ENCODE measurements at places on chromosomes 1 and 21.
A peak's percentile ranks its signal among the peaks of the same experiment; 100 is the strongest.

GRCh38 chr1:14866911-14867612 is 268.6 kb downstream of the KAZN start:
- DNase-seq, result no peak

GRCh38 chr1:248750496-248750895 is 5.1 kb downstream of the LYPD8 start:
- no peak for DNase-seq

GRCh38 chr1:1990222-1990621 is 13.4 kb downstream of the CFAP74 start:
- no peak for DNase-seq

GRCh38 chr1:99685516-99686180 is 39.7 kb downstream of the PALMD start:
- DNase-seq, result no peak

DNA sequence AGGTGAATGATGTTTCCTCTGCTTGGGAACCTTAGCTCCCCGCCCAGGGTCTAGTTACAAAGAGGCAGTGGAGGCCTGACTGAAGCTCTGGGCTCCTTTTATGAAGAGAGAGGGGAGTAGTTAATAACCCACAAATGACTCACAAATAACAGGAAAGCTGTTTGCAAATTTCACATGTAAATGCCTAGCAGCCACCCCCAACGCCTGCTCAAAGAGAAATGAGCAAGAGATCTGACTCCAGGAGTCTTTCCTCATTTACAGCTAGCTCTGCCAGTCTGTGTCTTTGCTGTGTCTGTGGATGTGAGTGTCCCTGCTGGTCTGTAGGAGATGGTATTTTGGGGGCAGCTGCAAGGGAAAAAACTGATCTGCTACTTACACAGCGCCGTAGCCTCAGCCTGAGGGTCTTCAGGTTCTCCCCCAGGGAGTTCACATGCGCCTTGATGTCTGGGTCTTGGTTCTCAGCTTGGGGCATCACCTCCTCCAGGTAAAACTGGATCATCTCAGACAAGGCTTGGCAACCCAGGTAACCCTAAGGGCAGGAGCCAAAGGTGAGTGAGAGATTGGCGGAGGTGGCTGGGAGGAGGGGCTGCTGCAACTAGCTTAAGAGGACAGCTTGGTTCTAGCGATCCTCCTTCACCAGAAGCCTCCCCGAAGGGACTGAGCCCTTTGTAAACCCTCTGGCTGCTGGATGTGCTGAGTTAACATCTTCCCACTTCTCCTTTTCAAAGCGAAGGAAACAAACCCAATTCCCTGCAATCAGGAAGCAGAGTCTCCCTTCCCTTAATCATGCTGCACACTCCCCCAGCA is at the start of gene IL19:
IL19 (plus strand) TSS at position 243 of the 807 bp plus-strand sequence. CDS start 65,890 bp downstream, outside the sequence.
- DNase-seq, result no peak

- DNase-seq, result no peak
Observed at GRCh38 chr1:58896246-58897183, 112.7 kb upstream of the JUN start.

DNA sequence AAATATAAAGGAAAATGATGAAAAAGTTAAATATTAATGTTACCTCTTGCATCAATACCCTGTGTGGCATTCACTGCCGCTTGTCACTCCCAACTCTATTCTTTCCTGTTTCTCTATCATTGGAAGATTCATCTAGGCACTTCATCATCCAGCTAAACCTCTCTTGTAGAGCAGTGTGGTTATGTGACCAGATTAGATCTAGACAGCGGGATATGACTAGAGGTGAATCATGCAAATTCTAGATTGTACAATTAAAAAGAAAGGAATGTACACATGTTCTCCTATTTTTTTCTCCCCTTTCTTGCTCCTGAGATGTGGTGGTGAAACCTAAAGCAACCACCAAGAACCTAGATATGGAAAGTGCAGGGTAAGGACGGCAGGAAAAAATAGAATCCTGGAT is 174.1 kb downstream of the LBR start:
- DNase-seq, result no peak

- DNase-seq, result no peak
Observed at GRCh38 chr1:95951371-95952102, 717.5 kb downstream of the RWDD3 start.

DNA sequence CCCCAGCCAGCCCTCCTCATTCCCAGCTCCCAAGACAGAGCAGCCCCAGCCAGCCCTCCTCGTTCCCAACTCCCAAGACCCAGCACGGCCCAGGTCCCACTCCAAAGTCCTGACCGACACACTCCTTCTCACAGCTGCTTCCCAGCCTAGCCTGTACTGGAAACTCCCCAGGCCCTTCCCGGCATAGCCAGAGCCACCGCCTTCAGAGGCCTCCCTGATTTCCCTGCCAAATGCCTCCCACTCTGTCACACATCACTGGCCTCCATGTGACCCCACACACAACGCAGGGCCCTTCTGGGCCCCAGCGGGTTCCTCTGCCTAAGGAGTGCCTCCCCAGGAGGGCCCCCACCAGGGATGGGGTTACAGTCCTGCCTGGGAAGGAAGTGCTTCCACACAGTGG is 2.8 kb downstream of the UBE2J2 start:
- DNase-seq, result no peak

GRCh38 chr1:221782477-221782876 is 40.6 kb upstream of the DUSP10 start:
- no peak for DNase-seq

- DNase-seq, result no peak
Observed at GRCh38 chr1:24364975-24365678, 46.0 kb downstream of the GRHL3 start.

DNA sequence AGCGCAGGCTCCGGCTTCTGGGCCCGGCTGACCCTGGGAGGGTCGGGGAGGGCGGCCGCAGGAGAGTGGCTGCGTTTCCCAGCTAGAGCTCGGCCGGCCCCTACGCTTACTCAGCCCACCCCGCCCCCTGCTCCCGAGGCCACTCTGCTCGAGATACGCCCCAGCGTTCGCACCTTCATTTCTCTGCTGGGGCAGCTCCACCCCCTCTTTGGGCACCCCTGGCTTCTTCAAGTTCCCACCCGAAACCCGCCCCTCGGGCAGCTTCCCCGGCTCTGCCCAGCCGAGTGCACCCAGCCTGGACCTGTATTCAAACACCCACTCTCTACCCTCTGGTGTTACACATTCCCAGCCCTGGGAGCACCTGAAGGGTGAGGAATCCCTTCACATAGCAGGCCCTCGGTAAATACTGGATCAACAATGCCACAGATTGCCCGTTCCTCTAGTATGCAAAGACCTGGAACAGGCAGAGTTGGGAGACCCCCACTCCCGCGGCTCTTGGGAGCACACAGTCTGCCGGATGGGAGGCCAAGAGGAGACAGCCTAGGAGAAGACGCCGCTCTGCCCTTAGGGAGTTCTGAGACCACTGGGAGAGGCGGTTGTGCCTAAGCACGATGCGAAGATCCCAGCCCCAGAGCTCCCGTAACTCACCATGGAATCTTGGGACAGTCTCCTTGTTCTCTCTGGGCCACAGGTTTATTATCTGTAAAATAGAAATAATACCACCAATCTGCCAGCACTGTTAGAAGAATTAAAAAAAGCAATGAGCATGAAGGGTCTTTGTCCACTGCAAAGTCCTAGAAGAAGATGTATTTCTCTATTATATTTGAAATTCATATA is 566 bp upstream of the PAQR7 start:
- no peak for DNase-seq

GRCh38 chr1:188314557-188315137 is 1485.9 kb downstream of the PLA2G4A start:
- no peak for DNase-seq

DNA sequence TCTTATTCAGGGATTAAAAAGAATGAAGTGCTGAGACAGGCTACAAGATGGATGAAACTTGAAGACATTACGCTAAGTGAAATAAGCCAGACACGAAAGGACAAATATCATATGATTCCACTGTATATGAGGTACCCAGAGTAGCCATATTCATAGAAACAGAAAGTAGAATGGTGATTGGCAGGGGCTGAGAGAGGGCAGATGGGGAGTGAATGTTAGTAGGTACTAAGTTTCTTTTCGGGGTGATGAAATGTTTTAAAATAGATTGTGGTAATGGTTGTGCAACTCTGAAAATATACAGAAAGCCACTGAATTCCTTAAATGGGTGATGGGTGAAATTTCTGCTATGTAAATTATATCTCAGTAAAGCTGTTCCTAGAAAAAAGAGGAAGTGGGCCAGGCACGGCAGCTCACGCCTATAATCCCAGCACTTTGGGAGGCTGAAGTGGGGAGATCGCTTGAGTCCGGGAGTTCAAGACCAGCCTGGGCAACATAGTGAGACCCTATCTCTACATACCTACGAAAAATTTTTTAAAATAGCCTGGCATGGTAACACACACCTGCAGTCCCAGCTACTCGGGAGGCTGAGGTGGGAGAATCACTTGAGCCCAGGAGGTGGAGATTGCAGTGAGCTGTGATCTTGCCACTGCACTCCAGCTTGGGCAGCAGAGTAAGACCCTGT is 15.9 kb downstream of the SLC27A3 start:
- no peak for DNase-seq

GRCh38 chr21:14630556-14631069 is 84.5 kb upstream of the SAMSN1 start:
- no peak for DNase-seq

- no peak for DNase-seq
Observed at GRCh38 chr1:228405979-228406228, 731 bp downstream of the TRIM11 start.

DNA sequence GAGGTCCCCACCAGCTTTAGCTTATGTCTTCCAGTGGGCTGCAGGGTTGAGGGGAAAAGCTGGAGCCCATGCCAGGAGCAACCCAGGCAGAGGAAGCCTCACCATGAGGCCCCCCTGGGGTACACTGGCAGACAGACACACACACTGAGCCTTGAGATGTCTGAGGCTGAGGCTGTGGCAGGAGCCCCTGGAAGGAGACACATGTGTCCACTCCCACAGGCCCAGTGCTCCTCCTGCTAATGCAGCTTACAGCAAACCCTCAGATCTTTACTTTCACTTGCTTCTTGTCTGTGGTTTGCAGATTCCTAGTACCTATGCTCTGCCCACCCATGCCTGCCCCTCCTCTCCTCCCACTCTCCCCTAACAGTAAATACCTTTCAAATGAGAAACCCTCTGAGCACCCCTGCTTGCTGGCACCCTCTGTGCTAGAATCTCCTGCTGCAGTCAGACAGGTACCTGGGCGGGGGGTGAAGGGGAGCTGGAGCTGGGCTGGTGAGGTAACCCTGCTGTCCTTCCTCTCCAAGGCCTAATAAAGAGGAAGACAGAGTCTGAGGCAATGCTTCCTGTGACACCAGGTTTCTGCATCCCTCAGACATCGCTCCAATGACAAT is 63.4 kb upstream of the NEK2 start:
- no peak for DNase-seq

DNA sequence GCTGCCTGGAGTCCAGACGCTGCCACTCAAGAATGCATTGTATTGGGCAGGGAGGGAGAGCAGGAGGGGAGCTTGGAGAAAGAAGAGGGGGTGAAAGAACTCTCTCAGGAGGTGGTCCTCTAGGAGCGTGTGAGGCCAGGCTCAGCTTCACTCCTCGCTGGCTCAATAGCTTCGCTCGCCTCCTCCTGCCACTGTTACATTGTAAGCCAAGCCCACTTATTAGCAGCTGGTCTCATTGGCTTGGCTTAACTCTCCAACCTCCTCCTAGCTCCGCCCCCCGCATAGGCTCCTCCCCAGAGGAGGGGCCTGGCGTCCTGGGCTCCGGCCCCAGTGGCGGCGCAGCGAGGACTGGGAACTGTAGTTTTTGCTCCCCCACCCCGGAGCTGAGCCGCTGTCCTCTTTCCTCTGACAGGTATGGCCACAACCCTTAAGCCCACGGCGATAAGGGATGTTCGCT is at the start of gene KCNN3:
KCNN3 (minus strand) TSS at position 167 of the 457 bp plus-strand sequence. CDS start 317 bp downstream, outside the sequence.
- peak; percentile 87 for DNase-seq

DNA sequence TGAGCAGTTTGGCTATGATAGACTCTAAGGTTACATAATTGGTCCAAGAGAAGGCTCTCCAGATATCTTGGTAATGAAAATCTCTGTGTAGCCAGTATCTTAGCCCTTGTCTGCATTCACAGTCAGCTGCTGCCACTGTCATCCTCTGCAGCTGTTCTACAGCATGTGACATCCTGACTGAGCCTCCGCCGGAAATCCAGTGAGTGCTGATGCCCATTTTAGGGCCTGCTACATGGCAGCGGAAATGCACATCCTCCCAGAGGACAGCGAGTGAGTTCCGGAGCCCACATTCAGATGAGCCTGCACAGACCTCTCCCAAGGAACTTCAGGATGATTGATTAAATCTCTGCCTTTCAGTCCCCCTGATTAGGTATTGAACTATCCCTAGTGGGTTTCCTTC is 237.1 kb downstream of the HHIPL2 start:
- no peak for DNase-seq

GRCh38 chr1:43021547-43022474 is 63.1 kb upstream of the SLC2A1 start:
- DNase-seq, result no peak

GRCh38 chr1:62213075-62213914 is 18.6 kb downstream of the L1TD1 start:
- DNase-seq, result no peak

DNA sequence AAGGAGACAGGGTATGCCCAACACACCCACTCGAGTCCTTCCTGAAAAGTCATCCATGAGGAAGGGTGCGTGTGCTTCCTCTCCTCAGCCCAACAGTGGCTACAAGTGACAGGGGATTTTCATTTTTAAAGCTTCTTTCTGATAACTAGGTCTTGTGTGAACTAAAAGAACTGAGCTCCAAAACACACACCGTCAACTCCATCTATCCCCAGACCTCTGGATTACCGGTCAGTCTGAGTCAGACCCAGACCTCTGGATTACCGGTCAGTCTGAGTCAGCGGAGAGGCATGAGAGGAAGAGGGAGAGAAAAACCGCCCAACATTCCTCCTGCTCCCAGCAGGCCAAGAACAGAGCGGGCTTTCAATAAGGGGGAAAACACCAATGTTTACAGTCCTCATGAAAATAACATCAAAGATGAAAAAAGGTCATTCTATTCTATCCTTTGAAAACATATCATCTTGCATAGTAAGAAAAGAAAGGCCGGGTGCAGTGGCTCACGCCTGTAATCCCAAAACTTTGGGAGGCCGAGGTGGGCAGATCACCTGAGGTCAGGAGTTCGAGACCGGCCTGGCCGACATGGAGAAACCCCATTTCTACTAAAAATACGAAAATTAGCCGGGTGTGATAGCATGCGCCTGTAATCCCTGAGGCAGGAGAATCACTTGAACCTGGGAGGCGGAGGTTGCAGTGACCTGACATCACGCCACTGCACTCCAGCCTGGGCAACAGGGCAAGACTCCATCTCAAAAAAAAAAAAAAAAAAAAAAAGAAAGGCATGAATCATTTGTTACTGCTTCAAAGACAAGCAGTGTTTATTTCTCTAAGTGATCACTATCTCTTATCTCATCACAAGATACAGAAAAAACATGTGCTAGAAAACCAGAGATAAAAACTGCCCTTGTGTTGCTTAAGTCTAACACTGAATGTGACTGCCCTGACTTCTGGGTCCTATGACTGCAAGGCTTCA is 3.4 kb downstream of the PTTG1IP start:
- no peak for DNase-seq

GRCh38 chr21:26077521-26077920 is 93.0 kb downstream of the APP start:
- DNase-seq, result no peak

- no peak for DNase-seq
Observed at GRCh38 chr21:25300632-25301031, 306.6 kb downstream of the MRPL39 start.
